Kasumi-1 (cell line): ENCODE measurements at places on chromosomes 4 and X.
A peak's percentile ranks its signal among the peaks of the same experiment; 100 is the strongest.

GRCh38 chr4:139740531-139741041 lies 75.0 kb downstream of the MGST2 start:
- DNase-seq: peak; percentile 95

- DNase-seq: peak; percentile 30
These were observed 22.4 kb downstream of the HPRT1 start for GRCh38 chrX:134482371-134482770.

GRCh38 chr4:6591313-6591712 lies 16.3 kb downstream of the MAN2B2 start:
- DNase-seq: no peak

- no peak for DNase-seq
These were observed 144.9 kb downstream of the STIM2 start for GRCh38 chr4:27005501-27005900.

DNA sequence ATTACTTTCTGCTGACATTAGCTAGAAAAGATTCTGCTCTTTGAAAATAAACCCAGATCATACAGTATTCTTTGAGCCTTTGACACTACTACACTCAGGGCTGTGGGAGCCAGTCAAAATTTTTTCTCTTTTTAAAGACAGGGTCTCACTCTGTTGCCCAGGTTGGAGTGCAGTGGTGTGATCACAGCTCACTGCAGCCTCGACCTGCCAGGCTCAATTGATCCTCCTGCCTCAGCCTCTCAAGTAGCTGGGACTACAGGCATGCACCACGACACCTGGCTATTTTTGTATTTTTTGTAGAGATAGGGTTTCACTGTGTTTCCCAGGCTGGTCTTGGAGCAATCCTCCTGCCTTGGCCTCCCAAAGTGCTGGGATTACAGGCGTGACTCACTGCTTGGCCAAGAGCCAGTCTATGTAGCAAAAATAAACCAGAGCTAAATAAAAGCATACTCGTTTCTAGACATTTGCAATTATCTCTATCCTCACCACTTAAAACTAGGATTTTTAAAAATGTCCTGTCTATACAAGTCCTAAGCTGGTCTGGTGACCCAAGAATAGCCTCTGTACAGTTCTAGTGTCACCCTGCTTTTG lies 43.2 kb downstream of the AKAP4 start:
- no peak for DNase-seq
